ENCODE measurements at places on chromosomes 6 and 20.
A peak's percentile ranks its signal among the peaks of the same experiment; 100 is the strongest.

GRCh38 chr6:113347436-113347835 lies 509.7 kb upstream of the MARCKS start:
- DNase-seq = no peak

DNA sequence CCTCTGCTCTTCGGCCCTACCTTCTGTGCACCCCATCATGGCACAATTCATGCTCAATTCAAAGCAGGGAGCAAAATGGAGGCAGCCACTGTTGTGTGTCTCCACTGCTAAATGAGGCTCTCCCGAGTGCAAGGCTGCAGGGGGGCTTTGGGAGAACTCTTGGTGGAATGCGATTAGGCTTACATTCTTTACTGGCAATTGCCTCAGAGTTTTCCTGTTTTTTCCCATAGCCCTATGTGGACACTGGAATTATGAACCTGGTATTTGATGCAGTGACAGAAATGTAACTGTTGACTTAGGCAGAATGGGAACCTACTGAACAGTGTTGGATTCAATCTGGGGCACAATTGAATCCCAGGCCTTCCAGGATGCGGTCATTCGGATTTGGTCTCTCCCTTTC lies 187.9 kb upstream of the GMDS start:
- DNase-seq = no peak

GRCh38 chr6:66376001-66376400 lies 669.0 kb upstream of the EYS start:
- no peak for DNase-seq

- no peak for DNase-seq
These were observed 112.9 kb upstream of the JAG1 start for GRCh38 chr20:10786678-10787077.

DNA sequence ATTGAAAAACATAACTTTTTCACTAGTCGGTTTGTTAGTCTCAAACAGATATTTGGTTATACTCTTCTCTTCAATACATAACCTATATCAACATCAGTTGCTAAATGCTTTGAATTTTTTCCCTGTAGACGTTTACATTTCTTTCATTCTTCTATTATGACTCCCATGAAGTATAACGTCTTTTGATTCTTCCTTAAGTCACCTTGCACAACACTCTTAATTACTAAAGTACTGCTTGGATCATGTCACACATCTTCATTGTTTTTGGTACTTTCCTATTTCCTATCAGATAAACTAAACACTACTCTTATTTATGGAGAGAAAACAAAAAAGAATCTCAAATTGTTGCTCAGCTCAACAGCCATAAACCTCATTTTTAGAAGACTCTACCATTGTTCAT lies 23.0 kb upstream of the BMP5 start:
- DNase-seq = no peak

DNA sequence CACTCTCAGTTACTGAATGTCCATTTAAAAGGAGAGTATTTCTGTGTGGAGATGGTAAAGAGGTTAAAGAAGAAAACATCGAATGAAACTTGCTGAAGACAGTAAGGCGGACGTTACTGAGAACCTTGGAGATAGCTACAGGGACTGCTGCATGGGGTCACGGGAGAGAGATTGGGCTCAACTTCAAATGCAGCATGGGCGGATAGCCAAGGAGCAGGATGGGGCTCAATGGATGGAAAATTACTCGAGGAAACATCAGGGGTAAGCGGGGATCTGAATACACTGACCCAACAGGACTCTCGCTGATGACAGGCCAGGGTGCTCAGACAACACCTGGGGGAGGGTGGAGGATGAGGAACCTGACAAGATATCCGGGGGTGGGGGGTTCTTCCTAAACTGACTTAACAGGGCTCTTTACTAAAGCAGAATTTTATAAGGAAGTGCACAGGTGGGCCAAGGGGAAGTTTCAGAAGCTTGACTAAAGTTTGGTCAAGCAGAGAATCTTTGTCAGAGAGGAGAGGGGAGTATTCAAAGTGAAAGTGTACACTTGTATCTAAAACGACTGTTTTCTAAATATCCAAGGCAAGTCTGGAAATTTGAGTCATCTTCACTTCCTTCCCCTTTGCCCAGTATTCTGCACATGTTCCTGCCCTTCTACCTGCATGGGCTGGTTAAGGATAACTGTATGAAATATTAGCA lies 22.8 kb downstream of the ECT2L start:
- no peak for DNase-seq

GRCh38 chr6:167851370-167851952 lies 24.8 kb downstream of the AFDN start:
- no peak for DNase-seq

DNA sequence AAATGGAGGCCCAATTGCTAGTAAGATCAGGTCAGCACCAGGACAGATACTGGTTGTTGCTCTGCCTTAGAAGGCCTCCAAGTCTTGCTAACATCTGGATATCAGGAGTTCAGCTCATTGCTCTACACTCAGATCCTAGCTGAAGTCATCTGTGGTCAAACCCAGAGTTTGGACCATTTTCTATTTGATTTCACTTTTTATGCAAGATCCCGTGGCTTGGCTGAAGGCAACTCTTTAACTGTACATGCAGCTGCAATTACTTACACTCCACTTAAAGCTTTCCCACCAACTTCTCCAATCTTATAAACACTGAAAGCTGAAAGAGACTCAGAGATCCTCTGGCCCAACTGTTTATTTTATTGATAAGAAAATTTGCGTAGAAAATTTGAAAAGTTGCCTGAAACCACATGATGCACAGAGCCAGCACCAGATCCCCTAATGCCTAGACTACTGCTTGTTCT lies 2.7 kb downstream of the SLC17A2 start:
- DNase-seq = no peak

DNA sequence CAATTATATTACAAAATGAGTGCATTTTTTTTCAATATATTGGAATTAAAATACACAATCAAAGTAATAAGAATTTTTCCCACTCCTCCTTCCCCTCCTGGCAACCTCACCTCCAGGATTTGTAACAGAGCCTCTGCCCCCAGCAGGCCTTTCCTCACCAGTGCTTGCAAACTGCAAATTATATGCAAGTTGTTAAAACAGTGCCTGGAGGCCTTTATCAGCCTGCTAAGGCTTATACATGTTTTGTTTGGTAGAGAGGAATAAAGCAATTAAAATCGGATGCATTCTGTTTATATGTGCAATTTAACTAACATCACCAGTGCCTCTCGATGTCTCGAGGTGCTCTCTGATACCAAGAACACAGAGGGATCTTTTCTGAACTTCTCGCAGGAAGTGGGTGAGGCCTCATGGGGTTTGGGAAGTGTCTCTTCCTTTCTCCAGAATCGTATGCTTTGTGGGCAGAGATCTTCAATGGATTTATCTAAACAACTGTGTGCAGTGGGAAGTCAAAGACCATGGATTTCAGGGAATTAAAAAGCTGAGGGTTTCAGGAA lies 186.8 kb downstream of the CDH26 start:
- DNase-seq = no peak

DNA sequence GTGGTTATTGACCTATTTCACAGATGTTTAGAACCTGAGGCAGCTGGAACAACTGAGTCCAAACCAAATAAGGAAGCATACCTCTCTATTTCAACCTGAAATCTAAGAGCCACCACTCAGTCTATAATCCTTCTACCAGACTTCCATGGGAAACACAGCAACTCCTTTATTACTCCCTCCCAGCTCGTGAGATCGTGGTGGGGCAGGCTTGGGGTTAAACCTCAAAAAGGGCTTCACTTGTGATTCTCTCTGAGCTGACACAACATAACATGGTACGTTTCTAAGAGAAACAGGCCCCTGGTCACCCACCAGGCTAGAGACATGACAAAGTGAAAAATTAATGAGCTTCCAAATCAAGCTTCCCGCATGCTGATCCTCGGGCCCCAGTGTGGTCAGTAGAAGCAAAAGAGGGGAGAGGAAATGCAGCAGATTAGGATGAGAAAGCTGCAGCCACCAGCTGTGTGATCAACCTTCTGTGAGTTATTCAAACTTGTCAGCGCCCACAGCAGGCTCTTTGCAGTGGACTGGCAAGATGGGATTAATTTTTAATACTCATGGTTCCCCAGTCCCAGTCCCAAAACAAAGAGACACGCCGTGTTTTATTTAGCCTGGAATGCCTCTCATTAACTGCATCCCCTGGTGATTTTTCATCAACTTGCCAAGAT lies 9.3 kb downstream of the PKHD1 start:
- no peak for DNase-seq

DNA sequence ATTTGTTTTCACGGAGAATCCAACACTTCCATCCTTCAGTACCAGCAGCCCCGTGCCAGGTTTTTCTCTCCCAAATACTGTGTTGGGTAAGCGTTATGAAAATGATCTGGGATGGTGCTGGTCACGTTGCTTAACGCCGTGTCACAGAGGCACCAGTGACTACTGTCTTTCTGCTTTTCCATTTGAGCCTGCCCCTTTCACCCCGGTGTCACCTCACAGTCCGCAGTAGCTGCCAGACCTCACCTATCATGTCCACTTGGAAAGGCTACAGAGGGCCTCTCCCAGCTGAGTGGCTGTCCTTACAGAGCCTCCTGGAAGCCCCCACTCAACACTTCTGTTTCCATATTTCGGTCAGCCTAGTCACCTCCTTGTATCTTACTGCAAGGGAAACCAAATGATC lies 176.5 kb upstream of the ARID1B start:
- DNase-seq = no peak

GRCh38 chr6:33384581-33385020 lies 7.0 kb upstream of the KIFC1 start:
- DNase-seq = no peak

GRCh38 chr6:108560463-108561308 lies at the start of gene FOXO3:
Gene FOXO3, plus strand, starts transcription at chr6:108560917. Its CDS starts 292 bp downstream, at chr6:108561209.
- peak; percentile 55 for DNase-seq

DNA sequence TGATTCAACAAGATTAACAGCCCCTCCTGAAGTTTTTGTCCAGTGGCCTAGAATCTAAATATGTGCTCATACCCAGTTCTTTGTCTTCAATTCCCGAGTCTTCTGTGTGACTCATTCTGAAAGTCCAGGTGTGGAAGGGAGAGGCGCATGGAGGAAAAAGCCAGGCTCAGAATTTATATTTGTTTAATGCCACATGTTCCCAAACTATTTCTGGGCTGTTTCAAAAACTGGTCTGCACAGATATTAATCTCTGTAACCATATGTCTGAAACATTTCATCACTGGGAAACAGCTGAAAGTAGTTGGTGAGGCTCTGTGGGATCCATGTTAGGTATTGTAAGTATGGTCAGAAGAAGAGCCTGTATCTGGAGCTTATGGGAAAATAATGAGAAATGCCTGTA lies 266.0 kb downstream of the PAX1 start:
- DNase-seq = no peak

DNA sequence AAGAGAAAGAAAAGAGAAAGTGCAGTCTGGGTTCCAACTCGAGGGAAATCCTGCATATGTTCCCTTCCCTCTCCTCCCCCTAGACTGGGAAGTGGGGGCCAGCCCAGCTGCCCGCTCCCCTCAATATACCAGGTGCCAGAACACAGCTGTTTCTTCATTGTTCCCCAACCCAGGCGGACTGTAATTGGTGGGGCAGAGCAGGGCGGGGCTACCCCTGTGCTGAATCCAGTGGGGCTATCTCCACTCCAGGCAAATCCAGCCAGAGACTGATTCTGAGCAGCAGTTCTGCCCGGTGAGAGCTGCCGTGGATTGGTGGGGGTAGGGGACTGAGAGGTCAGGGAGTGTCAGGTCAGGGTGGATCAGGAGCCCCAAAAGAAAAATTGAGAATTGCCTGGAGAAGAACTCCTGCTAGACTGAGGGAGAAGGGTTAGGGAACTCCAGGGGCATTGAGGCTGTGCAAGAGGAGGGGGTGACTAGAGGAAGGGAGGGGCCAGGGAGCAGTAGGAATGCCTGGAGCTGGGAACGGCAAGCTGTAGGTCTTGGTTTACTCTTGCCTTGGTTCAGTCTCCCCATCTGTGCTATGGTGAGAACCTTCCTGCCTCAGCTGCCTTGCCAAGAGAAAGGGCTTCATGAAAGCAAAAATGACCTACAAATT lies at the start of gene MYMX:
MYMX (plus strand) TSS at position 250 of the 655 bp plus-strand sequence. CDS start 546 bp downstream, outside the sequence.
- DNase-seq = no peak

DNA sequence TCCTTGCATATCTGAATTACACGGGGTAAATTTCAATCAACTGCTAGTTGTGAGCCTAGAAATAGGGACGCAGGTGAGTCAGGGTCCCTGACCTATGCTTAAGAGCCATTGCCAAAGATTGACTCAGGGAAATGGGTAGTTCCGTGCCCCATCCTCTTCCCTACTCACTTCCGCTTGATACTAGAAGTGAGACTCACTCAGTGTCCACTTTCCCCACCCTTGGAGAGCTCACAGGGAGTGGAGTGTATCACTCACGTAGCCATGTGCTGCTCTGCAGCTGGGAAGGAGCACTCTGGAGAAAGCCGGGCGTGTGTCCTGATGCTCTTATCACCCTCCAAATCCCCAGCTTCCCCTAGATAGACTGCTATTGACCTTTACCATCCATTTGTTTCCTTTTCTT lies 543 bp upstream of the MUC22 start:
- no peak for DNase-seq

DNA sequence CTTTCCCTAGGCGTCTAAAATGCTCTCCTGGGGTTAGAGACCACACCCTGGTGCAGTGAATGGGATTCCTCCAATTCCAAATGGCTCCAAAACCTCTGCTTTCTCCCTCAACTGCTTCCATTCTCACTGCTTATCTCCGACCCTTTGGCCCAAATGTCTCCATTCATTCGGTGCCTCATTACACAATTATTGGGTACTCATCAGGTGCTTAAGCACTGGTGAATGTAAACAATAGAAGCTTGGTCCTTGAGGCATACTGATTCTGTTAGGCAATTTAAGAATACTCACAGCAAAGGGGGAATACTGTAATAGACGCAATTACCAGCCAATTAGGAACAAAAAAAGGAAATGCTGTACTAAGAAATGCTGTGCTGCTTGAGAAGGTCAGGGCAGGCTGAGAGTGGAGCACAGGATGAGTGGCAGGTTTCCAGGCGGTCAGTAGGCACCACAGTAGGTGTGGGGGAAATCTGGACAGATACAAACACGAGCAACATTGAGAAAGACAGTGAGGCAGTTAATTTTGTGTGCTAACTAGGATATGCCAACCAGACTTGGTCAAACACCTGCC lies 23.0 kb downstream of the GMDS start:
- no peak for DNase-seq
